ENCODE measurements at places on chromosomes 12 and 14.

- DNase-seq = no peak
Measured at GRCh38 chr12:92028441-92028709, 117.3 kb downstream of the BTG1 start.

DNA sequence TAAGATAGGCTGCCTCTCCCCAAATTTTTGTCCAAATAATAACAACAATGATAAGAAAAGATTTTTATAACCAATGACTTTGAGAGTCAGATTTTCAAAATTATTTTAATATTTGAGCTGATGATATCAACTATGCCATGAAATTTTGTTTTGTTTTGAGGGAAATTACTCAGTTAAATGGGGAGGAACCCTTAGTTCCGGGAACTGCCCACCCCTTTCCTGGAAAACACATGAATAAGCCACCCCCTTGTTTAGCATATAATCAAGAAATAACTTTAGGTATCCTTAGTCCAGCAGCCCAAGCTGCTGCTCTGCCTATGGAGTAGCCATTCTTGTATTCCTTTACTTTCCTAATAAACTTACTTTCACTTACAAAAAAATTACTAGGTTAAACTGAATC lies 61.4 kb downstream of the HMGA2 start:
- no peak for DNase-seq

DNA sequence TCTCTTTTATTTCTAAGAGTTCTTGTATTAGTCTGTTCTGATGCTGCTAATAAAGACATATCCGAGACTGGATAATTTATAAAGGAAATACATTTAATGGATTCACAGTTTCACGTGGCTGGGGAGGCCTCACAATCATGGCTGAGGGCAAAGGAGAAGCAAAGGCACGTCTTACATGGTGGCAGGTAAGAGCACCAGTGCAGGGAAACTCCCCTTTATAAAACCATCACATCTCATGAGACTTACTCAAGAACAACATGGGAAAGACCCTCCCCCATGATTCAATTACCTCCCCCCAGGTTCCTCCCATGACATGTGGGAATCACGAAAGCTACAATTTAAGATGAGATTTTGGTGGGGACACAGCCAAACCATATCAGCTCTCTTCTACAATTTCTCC lies 503.0 kb downstream of the NPAS3 start:
- no peak for DNase-seq

DNA sequence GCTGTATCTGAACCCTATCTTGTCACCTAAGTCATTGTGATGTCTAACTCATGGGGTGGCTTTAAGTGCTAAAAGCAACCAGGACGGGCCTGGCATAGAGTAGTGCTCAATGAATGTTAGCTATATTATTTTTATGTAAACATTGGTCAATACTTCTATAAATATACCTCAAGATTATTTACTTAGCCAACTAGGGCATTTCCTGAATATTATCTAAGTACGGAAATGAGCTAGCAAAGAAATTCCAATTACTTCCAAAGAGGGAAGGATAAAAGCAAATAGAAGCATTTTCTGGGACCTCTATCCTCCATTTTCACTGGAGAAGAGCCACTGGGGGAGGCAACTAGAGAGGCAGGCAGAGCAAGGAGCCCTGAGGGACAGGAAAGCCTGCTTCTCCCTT lies 20.6 kb downstream of the CCDC92 start:
- DNase-seq = no peak

DNA sequence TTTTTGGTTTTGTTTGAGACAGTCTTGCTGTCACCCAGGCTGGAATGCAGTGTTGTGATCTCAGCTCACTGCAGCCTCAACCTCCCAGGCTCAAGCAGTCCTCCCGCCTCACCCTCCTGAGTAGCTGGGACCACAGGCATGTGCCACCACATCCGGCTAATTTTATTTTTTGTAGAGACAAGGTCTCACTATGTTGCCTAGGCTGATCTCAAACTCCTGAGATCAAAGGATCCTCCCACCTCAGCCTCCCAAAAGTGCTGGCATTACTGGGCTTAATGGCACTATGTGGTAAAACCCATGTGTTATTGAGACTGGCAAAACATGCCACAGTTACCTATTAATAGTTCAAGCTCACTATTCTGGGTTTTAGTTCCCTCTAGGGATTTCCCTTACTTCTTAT lies 51.2 kb upstream of the KCNH3 start:
- no peak for DNase-seq

Measured in stimulated activated CD8-positive, alpha-beta memory T cell treated with anti-CD3 and anti-CD28 coated beads, Interleukin-4, amount 100 ng/mL, for 4 hours (primary cell).